NB4 (cell line): ENCODE measurements at places on chromosomes 16 and 17.

DNA sequence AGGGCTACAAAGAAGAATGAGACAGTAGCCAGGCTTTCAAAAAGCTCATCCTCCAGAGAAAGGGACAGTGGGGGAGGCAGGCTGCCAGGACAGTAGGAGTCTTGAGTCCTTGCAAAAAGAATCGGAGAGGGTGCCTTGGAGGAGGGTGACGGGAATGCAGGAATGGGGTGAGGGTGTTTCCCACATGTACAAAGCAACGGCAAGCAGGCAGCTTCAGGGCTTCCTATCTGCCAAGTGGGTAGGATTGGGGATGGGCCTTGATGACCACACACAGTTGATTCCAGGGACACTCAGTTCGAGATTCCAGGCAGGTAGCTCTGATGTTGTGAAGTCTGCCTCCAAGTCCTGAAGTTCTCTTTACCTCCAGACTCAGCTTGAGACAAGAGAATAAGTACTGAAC, 54.4 kb downstream of the C17orf67 start:
- peak; percentile 53 for DNase-seq

GRCh38 chr17:42474276-42474675, 15.6 kb downstream of the ATP6V0A1 start:
- DNase-seq = no peak

GRCh38 chr16:67014634-67015312, 14.2 kb upstream of the CBFB start:
- peak; percentile 28 for DNase-seq

- DNase-seq = no peak
These were observed 21.4 kb downstream of the UTS2R start for GRCh38 chr17:82392941-82393340.

DNA sequence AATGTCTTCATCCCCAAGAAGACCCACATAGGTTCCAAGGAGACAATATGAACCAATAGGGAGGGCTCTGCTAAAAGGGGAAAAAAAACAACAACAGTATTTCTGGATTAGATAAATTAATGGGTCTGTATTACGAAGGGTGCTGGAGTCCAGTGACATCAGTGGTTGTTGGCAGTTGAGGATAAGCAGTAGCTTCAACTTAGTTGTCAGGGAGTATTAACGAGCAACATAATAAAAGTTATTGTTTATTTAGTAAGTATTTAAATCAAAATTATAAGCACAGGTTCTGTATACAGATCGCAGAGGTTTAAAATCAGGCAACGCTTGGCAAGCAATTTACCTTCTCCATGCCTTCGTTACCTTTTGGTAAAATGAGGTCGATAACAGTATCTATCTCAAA, 7.6 kb upstream of the CACNG4 start:
- DNase-seq = no peak

GRCh38 chr16:4898811-4899473, 38.0 kb downstream of the PPL start:
- DNase-seq = no peak
